Hepatic stellate cell (primary cell): ENCODE measurements at places on chromosomes 4 and X.

GRCh38 chr4:118968005-118968404 lies 79.4 kb downstream of the SYNPO2 start:
- no peak for DNase-seq

DNA sequence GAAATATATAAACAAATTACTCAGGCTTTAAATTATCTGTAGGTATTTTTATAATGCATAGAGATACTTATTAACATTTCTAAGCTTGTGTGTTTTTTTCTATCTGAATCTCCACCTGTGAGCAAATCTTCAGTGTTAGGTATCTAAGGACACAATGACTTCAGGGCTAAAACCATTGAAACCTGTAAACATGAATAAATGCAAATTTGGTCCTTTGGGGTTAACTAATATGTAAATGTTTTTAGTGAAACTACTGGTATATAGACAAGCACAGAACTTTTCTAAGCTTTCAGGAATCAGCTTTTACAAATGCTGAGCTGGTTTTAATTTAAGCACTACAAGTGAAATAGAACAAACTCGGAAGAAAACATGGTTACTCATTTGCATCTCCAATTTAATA lies 147.9 kb downstream of the FBXO8 start:
- DNase-seq = no peak

DNA sequence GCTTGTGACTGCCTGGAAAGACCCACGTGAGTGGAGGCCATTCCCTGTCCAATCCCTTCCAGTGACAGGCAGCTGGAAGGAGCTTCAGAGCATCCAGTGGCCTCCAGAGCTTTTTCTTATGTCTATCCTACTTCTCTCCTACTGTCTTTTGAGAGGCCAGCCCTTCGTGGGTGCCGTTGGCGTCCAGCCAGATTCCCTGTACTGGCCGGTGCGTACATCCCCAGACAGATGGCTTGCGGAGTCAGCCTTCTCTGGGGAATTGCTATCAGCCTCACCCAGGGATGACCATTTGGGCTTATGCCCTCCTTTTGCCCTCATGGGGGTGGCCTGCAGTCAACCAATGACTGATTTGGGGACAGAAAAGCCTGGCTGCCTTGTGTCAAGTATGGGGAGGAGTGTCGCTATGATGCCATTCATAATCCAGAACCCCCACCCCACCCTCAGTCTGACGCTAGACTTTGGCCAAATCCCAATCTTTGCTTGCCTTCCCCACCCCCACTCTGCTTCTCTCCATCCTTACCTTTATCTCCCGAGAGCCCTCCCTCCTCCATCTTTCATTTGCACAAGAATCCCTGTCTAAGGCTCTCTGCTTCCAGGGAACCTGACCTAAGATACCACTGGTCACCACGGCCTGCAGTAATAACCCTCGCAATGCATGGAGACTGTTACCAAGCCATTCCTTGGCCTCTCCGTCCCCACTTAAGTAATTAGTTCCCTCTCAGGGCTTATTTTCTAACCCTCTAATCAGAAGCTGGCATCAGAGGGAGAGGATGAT lies 150.3 kb upstream of the BCOR start:
- DNase-seq = no peak

- no peak for DNase-seq
These were observed 184.8 kb downstream of the FBXW7 start for GRCh38 chr4:152351080-152351479.

- no peak for DNase-seq
These were observed 117.4 kb upstream of the GPRIN3 start for GRCh38 chr4:89425023-89425422.
